Adipocyte (in vitro differentiated cells): ENCODE measurements at places on chromosomes 6 and 20.

GRCh38 chr20:48201885-48202284 is 416.6 kb upstream of the SULF2 start:
- DNase-seq = no peak

DNA sequence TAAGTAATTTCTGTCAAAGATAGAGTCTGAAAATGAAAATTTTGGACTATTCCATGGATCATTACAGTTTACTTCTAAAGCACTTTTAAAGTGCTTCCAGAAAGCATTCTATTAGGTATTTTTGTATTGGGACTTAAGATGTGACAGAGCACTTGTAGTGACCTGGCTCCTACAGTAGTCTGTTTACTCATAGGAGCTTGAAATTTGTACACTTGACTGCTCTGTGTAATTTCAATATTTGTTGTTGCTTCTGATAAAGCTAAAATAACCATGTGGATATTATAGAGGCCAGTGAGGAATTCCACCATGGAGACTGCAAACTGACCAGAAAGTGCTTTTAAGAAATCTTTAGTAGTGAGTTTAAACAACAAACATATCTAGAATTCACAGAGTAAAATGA is 10.3 kb downstream of the NFYA start:
- DNase-seq = no peak

DNA sequence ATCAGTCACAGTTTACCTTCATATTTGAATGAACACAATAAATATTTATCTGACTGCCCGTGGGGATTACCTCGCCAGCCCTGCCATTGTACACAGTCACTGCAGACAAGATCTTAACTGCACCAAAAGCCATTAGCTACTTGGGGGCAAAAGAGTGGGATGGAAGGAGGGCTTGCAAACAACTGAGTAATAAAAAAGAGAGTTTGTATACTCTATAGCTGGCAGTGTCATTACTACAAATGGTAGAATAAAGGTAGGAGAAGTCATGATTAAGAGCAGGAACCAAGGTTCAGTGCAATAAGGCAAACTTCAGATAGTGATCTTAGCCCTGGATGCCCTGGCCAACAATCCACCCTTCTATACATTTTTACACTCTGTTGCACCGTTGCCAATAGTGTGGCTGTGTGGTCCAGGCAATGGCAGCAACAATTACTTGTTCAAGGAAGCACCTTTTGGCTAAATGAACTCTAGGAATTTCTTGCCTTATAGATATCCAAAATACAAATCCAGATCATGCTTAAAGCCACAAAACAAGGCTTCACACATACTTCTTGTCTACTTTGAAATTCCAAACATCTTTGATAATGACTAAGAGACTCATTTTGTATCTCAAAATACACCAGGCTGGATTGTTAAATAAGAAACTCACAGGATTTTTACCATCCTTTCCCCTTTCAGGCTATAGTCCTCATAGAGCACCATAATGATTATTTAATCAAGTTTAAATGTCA is 955.4 kb upstream of the ADGRB3 start:
- DNase-seq = peak; percentile 15

DNA sequence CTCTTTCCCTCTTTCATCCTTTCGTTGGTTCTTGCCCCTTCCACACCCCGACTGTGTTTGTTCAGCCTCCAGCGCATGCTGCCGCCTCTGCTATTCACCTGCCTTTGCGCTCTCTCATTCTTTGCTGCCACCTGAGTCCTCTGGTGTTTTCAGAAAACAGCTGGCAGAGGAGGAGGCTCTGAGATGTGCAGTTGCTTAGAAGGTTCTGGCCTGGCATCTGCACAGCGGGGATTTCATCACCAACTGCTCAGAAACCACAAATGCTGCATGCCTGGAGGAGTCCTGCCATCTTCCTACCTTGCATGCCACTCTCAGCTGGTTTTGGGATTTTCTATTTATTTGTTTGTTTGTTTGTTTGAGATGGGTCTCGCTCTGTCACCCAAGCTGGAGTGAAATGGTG is 39.2 kb upstream of the CLDN20 start:
- DNase-seq = no peak

GRCh38 chr20:17558154-17558940 is 11.5 kb upstream of the DSTN start:
- DNase-seq = peak; percentile 87

DNA sequence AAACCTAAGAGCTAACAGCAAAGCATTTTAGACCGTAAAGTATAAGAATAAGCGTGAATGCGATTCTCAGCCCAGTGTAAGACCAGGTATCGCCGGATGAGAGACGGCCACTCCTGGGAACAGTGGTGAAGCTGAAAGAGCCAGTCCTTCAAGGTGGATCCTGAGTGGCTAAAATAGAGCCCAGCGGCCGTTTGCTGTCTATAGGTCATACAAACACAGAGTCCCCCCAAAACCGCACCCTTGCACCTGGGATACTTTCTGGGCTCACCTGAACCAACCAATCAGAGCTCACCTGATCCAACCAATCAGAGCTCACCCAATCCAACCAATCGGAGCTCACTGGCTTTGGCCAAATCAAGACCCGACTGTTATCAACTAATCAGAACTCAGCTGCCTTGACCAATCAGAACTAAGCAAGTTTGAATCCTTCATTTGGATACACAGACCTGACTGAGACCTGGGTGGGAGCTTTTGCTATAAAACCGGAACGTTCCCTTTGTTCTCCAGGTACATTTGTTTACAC is 248.2 kb downstream of the DLL1 start:
- no peak for DNase-seq

DNA sequence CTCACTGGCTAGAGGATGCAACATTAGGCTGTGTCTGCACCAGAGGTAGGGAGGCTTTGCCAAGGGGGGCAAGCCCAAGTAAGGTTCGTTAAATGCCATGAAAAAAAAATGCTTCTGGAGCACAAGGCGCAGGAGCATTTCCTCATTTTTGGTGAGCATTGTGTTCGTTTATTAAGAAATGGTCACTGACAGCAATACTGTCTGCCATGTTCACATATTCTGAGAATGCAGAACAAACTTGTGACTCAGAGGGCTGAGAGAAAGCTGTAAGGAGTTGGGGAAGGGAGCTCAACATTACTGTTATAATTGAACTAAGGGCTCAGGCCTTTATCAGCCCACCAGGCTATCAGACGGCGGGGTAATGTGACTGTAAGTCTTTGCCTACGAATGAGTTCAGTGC is 465.4 kb upstream of the BTBD3 start:
- DNase-seq = peak; percentile 35

GRCh38 chr6:149734915-149735314 is 11.4 kb downstream of the NUP43 start:
- no peak for DNase-seq

DNA sequence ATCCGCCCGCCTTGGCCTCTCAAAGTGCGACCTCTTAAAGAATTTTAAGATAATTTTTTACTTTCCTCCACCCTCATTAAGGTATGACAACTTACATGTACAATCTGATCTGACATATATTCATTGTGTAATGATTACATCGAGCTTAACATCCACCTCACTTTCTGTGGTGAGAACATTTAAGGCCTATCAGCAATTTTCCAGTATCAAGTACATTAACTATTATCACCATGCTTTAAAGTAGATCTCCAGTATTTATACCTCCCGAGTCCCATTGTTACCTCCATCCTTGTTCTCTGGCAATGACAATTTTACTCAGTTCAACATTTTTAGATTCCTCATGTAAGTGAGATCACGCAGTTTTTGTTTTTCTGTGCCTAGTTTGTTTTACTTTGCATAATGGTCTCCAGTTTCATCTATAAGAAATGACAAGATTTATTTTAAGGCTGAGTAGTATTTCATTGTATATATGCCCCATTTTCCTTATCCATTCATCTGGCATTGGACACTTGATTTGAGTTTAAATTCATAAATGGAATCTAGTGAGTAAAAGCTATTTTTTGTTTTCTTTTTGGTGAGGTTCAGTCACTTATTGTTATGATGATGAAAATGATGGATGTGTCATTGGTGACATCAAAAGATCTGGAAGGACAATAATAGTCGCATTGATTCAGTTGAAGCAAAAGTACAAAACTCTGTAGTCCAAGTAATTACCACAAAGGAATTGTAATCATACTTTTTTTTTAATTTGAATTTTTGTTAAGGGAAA is 87.0 kb downstream of the OR2B2 start:
- peak; percentile 40 for DNase-seq

DNA sequence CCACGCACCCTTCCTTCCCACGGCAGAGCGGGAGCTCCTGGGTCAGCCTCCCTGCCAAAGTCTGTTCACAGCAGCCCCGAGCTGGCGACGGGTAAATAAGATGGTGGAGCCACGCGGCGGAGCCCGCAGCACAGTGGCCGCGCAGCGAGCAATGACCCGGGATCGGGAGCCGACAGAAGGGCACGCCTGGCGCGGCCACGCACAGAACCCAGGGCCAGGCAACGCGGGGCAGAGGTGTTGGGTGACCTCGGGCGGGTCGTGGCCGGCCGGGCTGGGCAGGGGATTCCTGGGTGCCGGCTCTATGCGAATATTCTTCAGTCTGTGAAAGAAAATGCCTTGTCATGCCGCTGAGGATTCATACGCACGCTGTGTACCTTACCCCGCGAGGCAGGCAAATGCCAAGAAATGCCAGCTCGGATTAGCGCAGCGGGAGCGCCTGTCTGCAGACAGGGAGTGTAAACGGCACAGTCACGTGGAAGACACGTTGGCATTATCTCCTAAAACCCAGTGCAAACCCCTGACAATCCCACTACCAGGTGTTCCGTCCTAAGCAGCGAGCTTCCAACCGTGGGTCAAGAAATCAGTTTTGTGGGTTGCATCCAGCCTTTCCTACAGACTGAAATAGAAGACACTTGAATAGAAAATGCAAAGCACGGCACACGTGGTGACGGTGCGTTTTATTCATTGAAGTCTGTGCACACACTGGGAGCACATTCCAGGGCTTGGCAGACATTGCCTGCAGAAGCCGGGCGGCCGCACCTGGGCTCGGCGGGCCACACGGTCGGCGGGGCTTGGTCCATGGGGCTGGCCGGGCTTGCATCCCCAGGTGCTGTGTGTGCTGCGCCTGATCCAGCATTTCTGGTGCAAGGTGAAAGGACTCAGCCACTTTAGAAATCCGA is 18.3 kb downstream of the CHRNA4 start:
- DNase-seq = no peak

DNA sequence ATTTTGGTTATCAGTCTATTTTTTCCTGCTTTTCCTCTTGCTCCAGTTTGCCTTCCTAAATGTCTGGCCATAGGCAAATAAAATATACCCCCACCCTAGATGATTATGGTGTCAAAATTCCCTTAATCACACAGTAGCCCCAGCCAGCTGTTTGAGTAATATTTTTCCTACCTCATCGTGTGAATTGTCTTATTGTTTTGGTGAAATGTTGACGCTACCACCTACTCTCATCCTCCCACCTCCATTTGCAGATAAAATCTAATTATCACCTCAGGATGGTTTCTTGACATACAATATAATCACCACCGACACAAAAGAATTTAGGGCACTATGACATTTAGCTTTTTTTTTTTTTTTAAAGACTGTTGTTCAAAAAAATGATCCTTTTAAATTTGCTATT is 44.1 kb upstream of the FUCA2 start:
- no peak for DNase-seq

GRCh38 chr20:51484141-51484815 is 58.2 kb downstream of the NFATC2 start:
- DNase-seq = no peak

GRCh38 chr6:14380901-14381828 is 263.6 kb downstream of the CD83 start:
- no peak for DNase-seq

- no peak for DNase-seq
Observed at GRCh38 chr20:61628480-61628879, 376.4 kb downstream of the CDH4 start.

- DNase-seq = peak; percentile 63
Observed at GRCh38 chr6:13767121-13767808, 47.1 kb downstream of the MCUR1 start.

GRCh38 chr20:49641683-49642656 is 71.7 kb downstream of the B4GALT5 start:
- DNase-seq = no peak

- DNase-seq = no peak
Observed at GRCh38 chr6:3009930-3010329, 10.2 kb downstream of the NQO2 start.

GRCh38 chr6:99349171-99350141 is at the start of gene FAXC:
TSS of gene FAXC (minus strand) at chr6:99349674. CDS start at chr6:99349372, 302 bp downstream.
- peak; percentile 67 for DNase-seq

- DNase-seq = no peak
Observed at GRCh38 chr6:10854922-10855632, 16.7 kb upstream of the MAK start.

- no peak for DNase-seq
Observed at GRCh38 chr20:47981222-47981621, 195.9 kb upstream of the SULF2 start.

DNA sequence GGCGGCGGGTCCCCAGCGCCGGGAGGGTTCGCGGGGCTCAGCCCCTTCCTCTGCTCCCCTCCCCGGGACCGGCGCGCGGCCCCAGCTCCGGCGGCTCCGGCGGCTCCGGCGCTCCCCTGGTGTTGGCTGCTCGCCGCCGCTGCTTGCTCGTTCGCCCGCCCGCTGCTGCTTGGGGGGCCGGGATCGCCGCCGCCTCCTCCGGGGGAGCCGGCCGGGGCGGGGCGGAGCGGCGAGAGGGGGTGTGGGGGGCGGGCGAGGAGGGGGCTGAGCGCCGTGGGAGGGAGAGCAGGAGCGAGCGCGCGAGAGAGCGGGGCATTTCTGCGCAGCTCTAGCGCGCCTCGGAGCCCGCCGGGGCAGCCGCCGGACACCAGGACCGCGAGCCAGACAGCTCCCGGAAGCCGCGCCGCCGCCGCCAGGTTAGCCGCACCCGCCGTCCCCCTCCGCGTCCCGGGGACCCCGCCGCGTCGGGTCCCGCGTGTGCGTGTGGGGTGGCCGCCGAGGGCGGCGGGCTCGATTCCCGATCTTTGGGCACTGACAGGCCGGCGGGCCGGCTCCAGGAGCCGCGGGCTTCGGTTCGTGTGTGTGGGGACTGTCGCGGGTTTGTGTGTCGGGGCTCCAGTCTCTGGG is 62.0 kb upstream of the EPB41L1 start:
- peak; percentile 71 for DNase-seq

DNA sequence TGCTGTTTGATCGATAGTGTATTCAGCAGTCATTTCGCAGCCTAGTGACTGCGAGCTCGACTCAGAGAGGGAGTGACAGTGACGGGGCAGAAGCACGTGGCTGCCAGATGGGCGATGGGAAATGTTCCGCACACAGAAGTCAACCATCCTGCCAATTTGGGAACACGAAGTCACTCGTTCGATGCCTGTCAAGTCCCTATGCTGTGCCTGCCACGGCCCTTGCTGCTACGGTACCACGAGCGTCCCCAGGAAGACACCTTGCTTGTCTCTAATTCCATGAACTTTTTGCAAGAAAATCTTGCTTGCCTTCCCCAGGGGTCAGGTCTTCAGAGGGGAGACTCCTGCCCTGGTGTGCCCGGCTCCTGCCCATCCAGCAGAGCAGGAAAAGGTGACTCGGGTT is 17.0 kb upstream of the STX16 start:
- no peak for DNase-seq

GRCh38 chr6:57263739-57264138 is 41.6 kb upstream of the RAB23 start:
- DNase-seq = no peak

GRCh38 chr20:4444404-4444803 is 277.3 kb upstream of the PRND start:
- DNase-seq = peak; percentile 41

GRCh38 chr20:19934792-19935491 is 82.2 kb upstream of the NAA20 start:
- DNase-seq = no peak
